ENCODE measurements at places on chromosomes 5 and 9.

DNA sequence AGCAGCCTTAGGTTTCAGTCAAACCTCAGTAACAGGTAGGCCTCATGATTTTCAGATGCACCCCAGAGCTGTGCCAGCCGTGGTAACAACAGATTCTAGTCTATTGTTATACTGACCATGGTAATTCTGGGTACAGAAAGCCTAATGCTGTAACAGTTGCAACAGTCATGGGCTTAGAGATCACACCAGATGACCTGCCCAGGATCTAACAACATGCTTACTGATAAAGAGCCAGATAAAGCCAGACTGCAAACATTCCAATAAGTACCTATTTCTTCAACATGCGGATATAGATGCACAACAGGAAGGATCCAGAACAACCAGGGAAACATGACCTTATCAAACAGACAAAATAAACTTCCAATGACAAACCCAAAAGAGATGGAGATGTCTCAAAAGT, 42.8 kb downstream of the CERT1 start:
- no peak for DNase-seq

DNA sequence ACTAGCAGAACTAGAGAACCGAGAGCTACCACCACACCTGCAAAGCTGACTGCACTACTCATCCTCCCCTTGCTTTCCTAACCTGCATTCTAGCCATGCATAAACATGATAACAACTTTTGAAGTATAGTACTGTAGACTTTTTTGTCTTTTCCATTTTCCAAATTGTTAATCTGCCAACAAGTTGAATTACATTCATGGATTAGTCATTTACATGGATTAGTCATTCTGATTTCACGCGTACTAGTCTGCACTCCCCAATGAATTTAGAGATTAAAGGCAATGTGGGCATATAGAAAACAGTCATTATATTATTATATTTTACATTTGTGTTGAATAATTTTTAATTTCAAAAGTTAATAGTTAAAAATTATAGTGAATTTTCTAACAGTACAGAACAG, 81.4 kb downstream of the EDIL3 start:
- DNase-seq: no peak

- no peak for DNase-seq
These were observed 284.4 kb upstream of the RGMB start for GRCh38 chr5:98489021-98489420.

DNA sequence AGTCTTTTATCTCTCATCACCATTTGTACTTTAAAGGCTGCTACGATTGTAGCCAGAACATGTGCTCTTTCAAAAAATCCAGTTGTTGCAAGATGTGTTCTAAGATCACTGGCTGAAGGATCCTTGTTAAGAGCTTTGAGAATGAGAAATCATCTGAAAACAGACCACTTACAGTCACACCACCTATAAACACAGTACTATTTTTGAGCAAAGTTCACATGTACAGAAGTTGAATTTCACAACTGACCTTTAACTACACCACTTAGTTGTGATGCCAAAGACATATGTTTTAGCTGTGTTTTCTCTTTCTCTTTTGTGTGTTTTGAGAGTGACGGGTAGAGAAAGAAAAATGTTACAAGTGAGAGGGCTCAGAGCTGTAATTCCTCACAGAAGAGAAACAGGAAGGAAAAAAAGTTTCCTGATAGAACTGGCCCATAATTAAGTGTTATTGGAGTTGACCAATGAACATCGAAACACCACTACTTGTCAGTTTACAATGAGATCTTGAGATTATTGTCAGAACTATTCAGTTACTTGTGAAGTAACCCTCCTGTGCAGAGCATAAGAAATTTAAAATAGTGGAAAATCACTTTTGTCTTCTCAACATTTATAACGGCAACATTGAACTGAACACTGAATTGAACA, 245.4 kb downstream of the MLLT3 start:
- no peak for DNase-seq

- DNase-seq: no peak
These were observed 1935.3 kb upstream of the WWC1 start for GRCh38 chr5:166356096-166356495.

DNA sequence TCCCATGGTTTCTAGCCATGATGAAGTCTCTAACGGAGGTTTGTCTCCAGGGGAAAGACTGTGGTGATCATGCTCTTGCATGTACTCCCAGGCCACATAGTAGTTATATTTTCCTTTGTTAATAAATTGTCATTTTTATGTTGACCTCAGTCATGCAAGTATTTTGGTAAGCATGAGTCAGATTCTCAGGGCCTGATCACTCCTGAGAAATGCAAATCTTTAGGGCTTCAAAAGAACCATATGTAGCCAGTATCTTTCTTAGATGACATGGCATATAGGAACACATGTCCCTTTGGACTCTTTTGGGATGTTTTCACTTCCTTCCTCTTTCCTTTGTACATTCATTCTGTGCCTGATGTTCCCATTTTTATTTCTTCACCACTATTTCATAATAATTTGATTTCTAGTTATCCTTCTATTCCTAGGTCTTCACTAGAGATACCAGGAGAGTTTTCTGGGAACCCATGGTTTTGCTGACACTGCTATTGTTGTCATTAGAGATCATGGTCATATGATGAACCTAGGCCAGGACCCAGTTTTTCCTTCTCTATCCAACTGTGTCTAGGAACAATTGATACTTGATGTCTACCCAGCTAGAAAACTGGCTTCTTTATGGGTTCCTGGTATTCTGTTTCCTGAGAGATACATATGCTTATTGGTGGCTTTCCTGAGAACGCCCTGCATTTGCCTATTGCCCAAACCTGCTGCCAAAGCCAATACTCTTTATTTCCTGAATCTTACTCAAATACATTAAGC, 248.1 kb upstream of the NREP start:
- DNase-seq: no peak

DNA sequence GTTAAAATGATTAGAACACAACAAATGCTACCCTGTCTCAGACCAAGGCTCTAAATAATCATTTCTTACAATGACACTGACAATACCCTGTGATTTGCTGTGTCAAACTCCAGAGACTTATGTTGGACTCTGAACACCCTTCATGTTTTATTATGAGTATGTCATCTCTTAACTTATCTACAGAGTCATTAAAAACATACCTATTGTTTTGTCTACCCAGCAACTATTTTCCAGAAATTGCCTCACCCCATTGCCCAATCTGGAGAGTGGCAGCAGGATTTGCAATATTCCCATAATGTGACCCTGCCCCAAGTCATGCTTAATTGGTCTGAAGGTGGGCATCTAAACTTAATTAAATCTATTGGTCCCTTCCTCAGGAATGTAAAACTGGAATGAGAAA, 23.0 kb upstream of the KIF2A start:
- DNase-seq: no peak

- DNase-seq: no peak
These were observed 594 bp downstream of the ANKRD18A start for GRCh38 chr9:38619556-38620447.

DNA sequence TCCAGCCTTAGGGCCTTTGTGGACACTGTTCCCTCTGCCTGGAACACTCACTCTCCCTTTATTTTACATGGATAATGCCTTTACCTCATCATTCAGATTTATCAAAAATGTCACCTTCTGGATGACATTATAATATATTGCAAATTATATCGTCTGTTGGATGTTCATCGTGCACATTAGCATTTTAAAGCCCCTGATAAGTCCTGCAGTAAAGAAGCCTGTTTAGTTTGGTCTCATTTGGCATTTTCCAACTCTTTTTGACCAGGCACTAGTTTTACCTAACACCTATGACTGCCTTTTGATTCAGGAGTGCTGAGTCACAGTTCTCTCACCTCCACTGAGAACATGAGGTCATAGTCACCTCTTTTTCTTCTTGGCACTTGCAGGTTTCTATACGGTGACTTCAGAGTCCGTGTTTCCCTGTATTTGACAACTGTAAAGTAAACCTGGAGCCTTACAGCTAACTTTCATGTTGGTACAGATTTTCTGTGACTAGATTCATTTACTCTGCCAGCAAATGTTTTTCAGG, 57.7 kb upstream of the STC2 start:
- no peak for DNase-seq

DNA sequence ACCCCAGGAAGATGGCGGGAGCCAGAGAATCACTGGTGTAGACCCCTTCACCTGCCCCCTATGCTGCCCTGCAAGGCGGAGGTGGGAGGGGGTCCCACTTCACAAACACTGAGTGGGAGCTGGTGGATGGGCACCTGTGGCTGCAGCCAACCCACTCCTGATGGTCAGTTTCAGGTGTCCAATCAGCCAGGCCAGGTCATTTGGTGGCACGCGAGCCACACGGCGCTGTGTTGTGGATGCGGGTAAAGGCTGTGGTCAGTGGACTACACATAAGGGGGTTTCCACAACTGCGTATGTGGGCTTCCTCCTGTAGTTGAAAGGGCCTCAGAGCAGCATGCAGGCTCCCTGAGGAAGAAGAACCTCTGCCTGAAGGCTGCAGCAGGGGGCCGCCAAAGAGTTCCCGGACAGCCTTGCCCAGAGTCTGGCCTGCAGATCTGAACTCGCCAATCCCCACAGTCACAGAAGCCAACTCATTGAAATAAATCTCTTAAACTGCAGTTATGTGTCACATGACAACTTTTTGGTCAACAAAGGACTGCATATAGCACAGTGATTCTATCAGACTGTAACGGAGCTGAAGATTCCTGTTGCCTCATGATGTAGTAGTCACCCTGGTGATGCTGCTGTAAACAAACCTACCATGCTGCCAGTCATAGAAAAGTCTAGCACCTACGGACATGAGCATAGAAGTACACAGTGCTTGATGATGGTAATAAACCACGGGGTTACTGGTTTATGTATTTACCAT, 284.7 kb upstream of the IRX2 start:
- no peak for DNase-seq

DNA sequence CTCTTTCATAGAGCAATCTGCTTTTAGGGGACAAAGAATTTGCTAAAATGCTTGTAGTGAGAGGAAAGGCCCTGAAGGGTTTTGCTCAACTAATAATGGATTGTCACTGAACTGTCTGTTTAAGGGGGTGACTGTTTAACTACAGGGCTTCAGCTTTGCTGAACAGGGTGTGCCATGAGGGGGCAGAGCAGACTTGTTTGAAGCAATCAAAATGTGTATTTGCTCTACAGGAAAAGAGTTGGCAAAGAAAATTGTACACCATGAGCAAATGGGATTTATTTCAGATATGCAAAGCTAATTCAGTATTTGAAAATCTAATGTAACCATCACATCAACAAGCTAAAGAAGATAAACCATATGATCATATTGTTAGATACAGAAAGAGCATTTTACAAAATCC, 154.3 kb downstream of the GABRG2 start:
- DNase-seq: no peak

DNA sequence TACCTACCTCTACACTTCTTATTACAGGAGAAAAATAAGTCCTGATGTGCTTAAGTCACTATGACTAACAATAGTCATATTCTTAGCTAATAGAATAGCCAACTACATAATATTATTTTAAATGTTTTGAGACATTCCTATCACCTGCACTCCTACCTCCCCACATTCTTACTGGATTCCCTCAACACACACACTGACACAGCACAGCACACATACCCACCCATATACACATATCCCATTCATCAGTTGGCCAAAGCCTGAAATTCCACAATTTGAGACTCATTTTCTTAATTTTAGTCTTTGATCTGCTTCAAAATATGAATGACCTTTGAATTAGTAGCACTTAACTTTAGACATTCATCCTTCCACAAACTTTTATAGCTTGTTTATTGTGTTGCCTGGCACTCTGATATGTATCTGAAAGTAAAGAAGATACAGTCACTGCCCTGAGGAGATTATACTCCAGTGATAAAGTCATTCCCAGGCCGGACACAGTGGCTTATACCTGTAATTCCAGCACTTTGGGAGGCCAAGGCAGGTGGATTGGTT, 168.3 kb upstream of the RASA1 start:
- DNase-seq: no peak

GRCh38 chr5:80254767-80255430, 949 bp downstream of the SERINC5 start:
- DNase-seq: peak; percentile 64

DNA sequence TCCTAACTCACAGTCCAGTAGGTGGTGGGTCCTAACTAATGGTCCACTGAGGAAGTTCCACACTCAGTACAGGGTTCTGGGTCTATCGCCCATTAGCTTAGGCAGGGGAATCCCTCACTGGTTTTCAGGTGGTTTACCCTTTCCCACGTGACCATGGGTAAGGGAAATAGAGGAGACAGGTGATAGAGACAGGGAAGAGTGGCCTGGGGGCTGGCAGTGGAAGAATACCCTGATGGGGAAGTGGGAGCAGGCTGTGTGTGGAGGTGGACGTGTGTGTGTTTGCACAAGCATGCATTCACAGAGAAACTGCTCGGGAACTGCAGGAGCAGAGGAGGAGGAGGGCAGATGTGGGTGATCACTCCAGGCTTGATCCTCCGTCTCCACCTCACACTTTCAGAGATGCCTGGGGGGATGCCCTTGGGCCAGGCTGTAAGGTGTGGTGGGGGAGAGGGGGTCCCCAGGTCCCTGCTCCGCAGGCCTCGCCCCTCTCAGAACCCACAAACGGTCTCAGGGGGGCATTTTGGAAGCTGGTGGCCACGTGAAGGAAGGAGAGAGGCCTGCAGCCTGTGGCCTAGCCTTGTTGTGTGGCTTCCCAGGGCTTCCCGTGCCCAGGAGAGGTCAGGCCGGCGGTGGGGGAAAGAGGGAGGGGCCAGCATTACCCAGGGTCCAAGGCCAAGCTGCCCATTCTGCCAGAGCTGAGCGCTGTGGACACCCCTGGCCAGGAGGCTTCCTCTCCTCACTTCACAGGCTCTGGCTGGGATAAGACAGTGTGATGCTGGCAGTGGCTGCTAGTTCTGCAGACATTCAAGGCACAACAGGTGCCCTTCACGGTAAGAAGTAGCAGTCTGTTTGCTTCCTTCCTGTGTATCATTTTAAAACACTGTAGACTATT, 80.0 kb downstream of the OTULIN start:
- no peak for DNase-seq

DNA sequence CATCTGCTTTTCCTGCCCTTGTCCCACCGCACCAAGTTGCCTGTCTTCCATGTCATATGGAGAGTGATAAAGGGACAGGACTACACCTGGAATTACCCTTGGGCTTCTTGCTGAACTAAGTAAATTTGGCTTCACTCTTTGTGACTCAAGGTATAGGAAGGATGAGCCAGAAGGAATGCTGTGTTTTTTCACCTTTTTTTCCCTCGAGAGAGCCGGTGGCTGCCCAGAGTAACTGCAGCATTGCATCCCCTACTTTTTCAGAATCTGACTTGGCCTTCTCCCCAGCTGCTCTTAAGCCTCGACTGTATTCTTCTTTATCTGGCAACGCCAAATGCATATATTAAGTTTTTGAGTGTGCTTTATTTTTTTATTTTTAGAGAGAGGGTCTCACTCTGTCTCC, 38.4 kb downstream of the RCL1 start:
- DNase-seq: no peak

DNA sequence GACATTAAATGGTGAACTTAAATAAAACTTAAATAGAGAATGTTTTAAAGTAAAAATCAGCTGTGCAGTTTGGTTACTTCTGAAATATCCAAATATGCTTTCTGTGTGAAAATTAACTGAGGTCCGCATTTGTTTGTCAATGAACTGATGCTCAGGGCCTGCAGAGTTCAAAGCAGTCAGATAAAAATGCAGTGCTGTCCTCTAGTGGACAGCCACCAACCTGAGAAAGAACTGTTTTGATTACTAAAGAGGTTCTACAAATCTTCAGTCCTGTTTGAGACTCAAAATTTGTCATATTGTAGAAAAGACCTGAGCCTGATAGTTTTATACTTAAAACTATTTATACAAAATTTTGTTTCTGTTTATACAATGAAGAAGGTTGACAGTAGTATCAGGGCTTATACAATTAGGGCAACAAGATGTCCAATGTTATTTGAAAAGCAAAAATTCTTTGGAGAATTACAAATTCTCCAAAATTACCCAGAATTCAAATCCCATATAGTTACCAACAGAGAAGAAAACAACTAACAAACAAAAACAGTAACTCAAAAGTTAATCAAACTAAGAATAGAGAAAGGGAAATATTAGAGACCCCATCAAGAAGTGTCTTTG, 232.3 kb upstream of the TBCA start:
- peak; percentile 87 for DNase-seq
